AG04449 (cell line): ENCODE measurements at places on chromosomes 13 and 19.

DNA sequence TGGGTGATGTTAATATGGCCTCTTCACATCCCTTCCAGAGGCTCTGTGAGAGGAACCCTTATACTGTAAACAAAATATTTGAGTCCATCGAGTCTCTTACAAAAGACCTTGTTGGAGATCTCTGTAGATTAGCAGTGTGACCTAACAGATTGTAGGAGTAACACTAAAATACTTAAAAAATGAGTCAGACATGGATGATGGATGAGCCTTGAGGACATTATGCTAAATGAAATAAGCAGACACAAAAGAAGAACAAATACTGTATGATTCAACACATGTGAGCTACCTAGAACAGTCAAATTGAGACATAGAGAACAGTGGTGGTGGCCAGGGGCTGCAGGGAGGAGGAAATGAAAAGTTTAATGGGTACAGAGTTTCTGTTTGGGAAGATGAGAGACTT is 152.2 kb upstream of the UBL3 start:
- DNase-seq = peak; percentile 28

DNA sequence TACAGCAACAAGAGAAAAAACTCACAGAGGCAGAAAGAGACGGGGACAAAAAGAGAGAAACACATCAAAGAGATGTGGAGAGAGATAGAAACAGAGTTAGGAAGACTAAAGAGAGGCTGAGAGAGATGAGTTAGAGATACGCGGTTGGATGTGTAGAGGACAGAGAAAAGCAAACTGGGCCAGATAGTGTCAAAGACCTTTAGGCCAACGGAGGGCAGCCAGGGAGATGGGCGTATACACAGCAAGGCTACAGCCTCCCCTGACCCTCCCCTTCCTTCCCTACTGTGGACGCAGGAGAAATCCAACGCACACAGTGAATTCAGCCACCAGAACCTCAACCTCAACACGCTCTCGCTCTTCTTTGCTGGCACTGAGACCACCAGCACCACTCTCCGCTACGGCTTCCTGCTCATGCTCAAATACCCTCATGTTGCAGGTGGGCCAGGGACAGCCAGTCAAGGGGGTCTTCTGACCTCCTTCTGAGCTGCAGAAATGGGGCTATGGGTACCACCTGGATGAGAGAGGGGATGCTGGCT is 18.7 kb downstream of the CYP2B6 start:
- DNase-seq = no peak

DNA sequence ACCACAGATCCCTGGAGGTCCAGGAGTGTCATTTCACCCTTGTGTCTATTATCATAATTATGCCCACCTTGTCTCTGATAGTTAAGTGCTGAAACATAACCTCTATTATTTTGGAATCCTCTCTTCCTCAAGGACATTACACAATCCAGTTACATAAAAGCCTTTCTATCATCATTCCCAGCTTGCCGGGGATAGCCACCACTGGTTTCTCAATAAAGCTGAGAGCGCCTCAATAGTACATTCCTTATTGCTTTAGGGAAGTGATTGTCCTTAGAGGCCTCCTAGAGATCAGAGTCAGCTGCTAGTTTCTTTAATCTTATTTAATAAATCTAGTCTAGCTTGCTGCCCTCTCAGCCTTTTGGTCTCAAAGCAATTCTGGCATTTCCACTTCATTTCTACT is 490.0 kb upstream of the ATXN8OS start:
- DNase-seq = no peak

- DNase-seq = peak; percentile 44
Measured at GRCh38 chr13:108463340-108463739, 166.1 kb upstream of the MYO16 start.

GRCh38 chr13:73939071-73939380 is 195.2 kb downstream of the KLF12 start:
- no peak for DNase-seq

DNA sequence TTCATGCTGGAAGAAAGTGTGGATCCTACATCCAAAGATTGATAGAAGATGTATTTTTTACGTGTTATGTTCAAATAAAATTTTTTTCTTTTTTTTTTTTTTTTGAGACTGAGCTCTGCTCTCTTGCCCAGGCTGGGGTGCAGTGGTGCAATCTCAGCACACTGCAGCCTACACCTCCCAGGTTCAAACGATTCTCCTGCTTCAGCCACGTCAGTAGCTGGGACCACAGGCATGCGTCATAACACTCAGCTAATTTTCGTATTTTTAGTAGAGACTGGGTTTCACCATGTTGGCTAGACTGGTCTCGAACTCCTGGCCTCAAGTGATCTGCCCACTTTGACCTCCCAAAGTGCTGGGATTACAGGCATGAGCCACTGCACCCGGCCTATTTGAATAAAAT is 65.7 kb downstream of the KLF12 start:
- DNase-seq = no peak

GRCh38 chr13:72255908-72256307 is 388.9 kb upstream of the DACH1 start:
- DNase-seq = no peak

DNA sequence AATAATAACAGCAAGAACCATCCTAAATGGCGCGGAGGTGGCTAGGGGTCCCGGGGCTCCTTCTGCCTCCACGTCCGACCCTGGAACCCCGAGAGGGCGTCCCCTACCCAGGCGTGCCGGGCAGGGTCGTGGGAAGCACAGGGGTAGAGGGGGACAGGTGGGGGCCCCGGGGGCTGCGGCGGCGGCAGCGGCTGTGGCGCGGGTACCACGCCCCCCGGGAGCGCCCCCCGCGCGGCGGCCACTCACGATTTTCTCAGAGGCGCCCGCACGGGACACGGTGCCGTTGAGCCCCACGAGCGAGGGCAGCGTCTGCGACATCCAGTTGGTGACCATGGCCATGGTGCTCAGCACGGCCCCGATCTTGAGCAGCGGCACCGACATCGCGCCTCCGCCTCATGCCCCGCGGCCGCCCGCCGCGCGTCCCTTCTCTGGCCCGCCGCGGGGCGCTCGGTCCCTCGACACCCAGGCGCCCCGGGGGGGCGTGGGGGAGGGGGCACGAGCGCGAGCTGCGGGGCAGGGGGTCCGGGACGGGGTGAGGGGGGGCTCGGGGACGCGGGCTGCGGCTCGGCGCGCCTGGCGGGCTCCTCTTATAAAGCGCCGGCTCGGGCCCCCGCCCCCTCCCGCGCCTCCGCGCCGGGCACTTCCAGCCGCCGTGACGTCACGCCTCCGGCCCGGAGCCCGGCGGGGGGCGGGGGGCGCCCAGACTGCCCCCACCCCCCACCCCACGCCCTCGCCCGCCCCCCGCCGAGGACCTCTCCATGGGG is 22.9 kb downstream of the OLFM2 start:
- no peak for DNase-seq

DNA sequence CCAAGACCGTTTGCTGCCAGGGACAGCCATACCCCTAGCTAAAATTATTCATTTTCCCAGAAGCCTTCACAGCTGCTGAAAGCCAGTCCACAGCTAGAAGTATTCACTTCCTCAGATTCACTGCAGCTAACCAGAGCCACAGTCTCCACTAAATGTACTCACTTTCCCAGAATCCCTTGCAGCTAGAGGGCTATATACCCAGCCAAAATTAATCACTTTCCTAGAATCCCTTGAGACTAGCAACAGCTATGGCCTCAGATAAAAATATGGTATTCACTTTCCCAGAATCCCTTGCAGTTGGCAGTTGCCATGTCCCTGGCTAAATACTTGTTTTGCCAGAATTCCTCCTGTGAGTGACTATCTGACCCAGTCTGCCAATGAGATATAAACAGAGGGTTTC is 13.8 kb upstream of the MEIS3 start:
- no peak for DNase-seq

DNA sequence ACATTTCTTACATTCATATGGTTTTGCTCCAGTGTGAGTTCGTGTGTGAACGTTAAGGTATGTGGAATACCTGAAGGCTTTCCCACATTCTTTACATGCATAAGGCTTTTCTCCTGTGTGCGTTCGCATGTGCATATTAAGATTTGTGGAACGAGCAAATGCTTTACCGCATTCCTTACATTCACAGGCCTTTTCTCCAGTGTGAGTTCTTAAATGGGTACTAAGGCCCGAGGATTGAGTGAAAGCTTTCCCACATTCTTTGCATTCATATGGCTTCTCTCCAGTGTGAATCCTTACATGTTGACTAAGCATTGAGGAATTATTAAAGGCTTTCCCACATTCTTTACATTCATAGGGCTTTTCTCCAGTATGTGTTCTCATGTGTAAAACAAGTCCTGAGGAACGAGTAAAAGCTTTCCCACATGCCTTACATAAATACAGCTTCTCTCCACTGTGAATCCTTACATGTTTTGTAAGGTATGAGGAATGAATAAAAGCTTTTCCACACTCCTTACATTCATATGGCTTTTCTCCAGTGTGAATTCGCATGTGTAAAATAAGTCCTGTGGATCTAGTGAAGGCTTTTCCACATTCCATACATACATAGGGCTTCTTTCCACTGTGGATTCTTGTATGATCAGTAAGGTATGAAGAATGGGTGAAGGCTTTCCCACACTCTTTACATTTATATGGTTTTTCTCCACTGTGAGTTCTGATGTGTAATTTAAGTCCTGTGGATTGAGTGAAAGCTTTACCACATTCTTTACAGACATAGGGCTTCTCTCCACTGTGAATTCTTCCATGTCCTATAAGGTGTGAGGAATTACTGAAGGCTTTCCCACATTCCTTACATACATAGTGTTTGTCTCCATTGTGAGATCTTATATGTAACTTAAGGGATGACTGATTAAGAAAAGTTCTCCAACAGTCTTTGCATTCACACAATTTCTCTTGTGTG is 10.7 kb downstream of the ZNF846 start:
- no peak for DNase-seq

- no peak for DNase-seq
Measured at GRCh38 chr13:34750078-34750931, 191.8 kb upstream of the NBEA start.

DNA sequence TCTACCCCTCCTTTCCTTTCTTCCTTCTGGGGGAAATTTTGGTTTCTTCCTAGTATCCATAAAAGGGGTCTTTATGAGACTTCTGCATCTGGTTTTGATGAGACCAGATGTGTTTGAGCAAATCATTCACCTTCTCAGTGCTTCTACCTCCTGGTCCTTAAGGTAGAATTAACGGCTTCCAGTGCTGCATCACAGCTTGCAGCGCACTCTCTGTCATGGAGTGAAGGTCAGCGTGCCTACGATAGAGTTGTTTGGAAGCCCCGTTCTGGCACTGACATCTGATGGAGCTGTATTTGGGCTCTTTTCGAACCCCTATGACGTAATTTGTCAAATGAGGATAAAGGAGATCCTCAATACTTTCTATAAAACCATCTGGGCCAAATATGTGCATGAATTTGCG is 164.2 kb downstream of the MTUS2 start:
- no peak for DNase-seq

DNA sequence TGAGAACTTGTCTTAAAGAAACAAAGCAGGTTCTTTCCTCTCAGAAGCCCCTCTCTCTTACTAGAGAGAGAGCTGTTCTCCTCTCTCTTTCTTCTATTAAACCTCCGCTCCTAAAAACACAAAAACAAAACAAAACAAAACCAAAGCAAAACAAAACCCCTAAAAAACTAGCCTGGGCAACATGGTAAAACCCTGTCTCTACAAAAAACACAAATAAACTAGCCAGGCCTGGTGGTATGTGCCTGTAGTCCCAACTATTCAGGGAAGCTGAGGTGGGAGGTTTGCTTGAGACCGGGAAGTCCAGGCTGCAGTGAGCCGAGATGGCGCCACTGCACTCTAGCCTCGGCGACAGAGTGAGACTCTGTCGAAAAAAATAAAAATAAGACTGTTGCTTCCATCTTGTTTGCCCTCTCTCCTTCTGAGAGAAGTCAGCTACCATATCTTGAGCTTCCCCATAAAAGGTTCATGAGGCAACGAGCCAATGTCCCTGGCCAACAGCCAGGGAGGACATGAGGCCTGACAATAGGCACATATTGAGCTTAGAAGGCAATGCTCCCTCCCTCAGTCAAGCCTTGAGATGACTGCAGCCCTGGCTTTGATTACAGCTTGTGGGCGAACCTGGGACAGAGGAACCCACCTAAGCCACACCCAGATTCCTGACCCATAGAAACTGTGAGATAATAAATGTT is 17.5 kb upstream of the FLT3 start:
- DNase-seq = no peak

- DNase-seq = no peak
Measured at GRCh38 chr13:94322925-94323763, 156.3 kb downstream of the DCT start.

DNA sequence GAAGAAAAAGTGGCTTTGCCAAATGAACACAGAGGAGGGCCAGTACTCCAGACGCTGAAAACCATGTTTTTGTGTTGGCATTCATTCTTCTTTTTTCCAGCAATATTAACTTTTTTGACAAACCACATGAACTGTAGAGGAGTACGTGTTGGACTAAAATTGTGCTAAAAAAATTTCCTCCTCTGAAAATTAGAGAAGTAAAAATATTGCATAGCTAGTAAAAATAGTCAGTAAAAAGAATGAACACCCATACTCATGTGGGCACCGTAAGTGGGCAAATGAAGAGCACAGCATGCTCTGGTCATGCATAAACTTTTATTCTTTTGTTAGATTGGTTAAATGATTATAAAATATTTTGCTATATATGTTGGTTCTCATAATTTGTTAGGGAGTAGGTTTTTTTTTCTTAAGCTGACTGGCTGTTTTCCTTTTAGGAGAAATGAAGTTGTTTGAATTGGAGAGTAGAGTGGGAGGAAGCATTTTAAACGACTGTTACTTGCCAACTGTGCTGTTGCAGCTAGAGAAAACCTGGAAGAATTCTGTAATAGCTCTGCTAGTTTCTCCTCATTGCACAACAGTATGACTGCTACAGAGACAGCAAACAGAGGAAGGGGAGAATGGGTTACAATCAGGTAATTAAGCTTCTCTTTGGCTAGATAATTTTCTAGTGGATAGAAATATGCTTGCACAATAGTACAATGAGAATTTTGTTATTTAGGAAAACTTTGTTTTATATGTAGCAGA is 222.4 kb downstream of the KCTD12 start:
- DNase-seq = no peak

- no peak for DNase-seq
Measured at GRCh38 chr19:49056101-49056901, 1.2 kb downstream of the CGB7 start.

- no peak for DNase-seq
Measured at GRCh38 chr13:75647126-75647784, 11.1 kb downstream of the LMO7 start.

- DNase-seq = no peak
Measured at GRCh38 chr13:93715866-93716265, 489.3 kb downstream of the GPC6 start.

- no peak for DNase-seq
Measured at GRCh38 chr19:52070496-52070895, 21.9 kb upstream of the ZNF432 start.

DNA sequence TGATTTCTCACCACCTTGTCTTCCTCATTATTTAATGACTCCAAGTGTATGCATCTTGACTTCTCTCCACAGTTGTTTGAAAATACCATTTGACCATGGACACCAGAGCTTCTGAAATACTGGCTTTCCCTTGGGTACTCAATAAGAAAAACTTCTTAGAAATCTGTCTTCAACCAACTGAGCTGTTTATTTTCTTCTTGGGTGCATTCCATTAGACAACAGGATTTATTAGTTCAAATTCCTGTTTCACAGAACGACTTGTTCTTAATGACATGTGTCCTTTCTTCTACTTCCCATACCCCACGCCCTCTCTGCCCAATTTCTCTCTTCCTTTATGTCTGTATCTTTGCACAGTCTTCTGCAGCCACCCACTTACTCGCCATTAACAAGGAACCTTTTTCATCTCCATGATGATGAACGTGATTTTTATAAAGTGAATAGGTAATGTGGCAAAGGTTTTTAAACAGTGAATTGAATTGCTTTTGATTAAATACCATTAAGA is 11.3 kb upstream of the ITM2B start:
- DNase-seq = no peak
